ENCODE measurements at places on chromosomes 5 and 9.
A peak's percentile ranks its signal among the peaks of the same experiment; 100 is the strongest.

DNA sequence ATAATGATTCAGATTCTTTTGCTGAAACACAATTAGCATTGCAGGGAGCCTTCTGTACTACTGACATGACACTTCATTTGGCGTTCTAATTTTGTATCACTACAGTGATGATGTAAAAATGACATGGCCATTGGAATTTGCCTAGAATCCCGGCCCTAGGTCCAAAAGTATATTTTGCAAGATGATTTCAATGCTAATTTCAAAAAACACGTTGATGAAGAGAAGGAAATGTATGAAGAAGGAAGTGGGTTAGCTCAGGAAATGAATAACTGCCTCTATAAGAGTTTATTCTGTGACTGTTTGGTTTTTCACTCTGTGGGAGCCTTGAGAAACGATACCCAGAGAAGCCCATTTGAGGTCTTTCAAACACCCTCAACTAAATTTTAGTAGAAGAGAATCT, 59.3 kb downstream of the OSTF1 start:
- DNase-seq, result no peak

DNA sequence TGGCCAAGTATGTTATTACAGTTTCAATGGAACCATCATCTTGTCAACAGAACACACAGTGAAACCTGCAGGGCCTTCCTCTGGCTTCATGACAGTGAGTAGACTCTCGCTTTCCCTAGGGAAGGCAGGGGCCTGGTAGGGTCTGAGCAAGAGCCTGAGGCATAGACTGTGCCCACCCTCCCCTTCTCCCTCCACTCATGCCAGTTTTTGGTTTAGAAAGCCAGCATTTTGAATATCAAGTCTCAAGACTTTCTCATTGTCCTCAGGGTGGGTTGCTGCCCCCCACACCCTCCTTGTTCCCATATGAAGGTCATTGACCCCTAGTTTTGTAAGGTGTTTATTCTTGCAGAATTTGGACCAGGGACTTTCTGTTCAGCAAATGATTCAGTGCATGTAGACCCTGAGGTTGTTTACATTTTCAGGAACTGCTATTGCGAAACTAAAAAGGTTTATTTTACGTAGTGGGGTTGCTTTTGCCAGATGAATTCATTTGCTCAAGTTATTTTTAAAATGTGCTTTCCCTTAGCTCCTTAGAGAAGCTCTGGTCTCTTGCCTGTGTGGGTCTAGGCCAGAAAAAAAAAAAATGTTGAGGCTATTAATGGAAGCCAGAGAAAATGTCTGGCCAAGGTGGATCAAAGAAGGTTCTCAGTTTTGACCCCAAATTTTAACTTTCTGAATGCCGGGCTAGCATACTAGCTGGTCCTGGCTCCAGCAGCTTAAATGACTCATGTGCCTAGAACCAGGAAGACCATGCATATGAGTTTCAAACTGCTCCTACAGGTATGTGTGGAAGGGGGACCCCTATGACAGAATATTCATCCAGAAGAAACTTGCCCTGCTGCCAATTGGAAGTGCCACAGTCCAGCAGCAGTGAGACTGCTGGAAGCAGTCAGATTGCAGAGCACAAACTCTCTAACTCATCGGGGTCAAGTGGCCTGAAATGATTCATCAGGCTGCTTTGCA, 10.1 kb upstream of the MOB3B start:
- no peak for DNase-seq

- no peak for DNase-seq
Observed at GRCh38 chr5:68685863-68686262, 408.0 kb upstream of the SLC30A5 start.

DNA sequence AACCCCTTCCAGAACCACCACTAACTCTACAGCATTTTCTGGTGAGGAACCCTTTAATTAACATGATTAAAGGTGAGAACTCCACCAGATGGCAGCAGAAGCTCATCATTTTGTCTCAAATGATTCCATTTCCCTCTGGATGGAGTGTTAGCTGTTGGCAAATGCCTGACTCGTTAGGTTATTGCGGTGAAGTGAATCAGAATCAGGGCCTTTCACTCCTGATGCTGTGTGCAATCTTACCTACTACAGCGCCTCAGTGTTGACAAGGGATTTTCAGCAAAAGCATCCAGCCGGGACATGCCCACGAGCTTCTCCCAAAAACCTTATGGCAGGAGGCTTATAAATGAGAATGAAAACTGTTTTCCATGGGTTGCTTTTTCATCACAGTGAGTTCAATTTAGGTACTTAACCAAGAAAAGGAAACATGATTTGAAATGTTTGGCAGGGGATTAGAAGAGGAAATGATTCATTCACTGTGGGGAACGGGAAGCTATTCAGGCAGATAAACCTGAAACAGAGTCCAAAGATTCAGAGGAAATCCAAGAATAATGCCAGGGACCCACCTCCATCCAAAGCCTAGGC, 48.0 kb upstream of the CAST start:
- peak; percentile 63 for DNase-seq

DNA sequence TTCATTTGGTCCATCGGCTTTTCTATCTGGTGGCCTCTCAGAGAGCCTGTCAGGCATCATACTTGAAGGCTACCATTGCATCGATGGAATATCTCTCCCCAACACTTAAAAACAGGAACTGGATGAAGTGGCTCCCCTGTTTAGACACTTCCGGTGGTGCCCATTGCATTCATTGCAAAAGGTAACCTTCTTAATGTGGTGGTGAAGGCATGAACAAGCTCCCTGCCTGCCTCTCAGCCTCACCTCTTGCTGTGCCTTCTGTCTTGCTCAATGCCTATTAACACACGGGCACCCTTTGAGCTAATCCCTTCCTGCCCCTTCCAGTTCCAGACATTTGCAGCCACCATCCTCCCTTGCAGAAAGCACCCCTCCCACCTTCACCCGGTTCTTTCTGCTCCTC, 233.1 kb upstream of the MSX2 start:
- DNase-seq, result no peak

DNA sequence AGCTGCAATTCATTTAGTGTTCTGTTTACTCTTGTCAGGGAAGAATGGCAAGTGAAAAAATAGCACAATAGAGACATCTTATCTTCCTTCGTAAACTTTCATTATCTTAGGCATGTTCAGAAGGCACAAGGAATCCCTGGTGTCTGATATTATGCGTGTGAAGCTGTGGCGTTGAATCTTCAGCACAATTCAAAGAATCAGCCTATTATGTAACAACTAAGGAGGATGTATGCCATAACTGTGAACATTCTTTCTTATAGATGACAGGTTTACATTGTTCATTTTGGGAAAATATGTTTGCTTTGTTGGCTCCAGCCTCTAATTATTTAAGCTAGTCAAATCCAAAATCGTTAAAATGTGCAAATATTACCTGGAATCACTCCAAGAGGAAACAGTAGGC, 446.1 kb downstream of the ANXA1 start:
- no peak for DNase-seq

- peak; percentile 53 for DNase-seq
Observed at GRCh38 chr5:171336521-171337209, 27.6 kb downstream of the TLX3 start.

DNA sequence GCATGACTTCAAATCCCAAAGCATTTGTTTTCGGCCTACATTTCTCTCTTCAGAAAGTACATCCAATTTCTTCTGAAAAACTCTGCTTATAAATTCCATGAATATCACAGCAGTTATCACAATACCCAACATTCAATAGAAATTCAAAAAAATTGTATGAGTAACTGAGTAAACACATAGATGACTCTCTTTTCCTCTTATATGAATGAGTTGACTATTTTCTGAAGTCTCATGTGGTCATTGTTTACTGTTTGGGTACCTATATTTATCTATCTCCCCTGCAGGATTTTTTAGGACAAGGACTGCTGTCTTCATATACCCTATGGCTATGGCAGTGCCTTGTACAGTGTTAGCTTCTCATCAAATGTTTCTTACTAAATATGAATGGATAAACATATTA, 157.1 kb downstream of the HTR1A start:
- no peak for DNase-seq

DNA sequence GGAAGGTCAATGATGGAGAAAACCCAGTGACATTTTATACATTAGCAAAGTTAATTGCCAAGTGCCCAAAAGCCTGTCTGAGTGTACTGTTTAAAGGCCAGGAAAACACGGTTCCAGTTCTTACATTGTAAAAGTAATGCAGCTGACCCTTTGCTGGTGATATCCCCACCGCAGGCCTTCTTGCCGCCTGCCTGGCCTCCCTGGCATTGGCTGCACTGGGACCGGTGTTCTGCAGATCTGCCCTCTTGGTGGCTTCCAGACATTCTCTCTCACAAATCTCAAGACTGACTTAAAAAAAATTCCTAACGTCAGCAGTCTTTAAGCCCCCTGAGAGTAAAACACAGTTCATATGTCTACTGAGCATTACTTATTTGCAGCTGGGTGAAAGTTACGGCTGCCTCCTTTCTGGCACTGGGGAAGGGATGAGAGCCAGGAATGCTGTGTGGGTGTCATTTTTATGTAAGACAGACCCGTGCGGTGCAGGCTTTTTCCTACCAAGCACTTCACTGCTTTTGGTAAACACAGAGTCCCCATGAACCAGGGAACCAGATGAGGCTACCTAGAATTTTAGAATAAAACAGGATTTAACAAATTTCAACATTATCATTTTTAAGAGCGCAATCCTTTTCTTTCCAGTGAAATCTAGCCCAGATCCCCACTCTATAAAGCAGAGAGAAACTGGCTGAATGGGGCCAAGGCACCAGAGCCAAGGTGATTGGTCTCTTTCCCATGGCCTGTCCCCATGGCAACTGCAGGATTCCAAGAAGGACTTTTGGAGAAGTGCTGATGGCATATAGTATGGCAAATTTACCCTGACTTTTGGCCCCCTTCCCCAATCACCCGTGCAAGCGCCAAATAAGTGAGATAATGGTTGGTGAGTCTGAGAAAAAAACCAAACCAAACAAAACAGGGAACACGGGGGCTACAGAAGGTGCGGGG, 80.8 kb downstream of the LMNB1 start:
- DNase-seq, result no peak

DNA sequence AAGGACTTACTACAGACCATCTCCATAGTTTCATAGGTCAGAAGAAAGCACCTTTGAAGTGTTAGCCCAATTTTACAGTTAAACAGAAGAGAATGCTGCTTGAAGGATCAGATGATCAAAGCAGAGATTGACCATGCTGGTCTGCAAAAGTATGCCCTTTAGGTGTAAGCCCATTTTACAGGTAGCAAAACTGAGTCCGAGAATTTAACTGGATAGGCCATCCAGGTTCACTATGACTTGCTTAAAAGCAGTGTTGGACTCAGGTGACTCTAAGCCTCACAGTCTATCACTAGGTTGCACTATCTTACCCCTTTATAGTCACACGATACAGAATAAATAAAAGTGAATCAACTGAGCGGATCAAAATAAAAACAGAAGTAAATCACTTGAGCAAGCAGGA, 212.7 kb downstream of the DCP2 start:
- DNase-seq, result no peak

GRCh38 chr9:34133436-34133949, 7.0 kb upstream of the DCAF12 start:
- no peak for DNase-seq

- no peak for DNase-seq
Observed at GRCh38 chr5:120517607-120518252, 53.6 kb downstream of the PRR16 start.

GRCh38 chr9:88873635-88874034, 117.6 kb upstream of the S1PR3 start:
- DNase-seq, result no peak

GRCh38 chr5:164191240-164191639, 685.8 kb downstream of the MAT2B start:
- DNase-seq, result no peak

Data from activated CD8-positive, alpha-beta memory T cell treated with anti-CD3 and anti-CD28 coated beads, Interleukin-2, amount 10 ng/mL, durations not matched to agents 7 days and 5 days (primary cell).